ENCODE measurements at places on chromosomes 7 and 10.

DNA sequence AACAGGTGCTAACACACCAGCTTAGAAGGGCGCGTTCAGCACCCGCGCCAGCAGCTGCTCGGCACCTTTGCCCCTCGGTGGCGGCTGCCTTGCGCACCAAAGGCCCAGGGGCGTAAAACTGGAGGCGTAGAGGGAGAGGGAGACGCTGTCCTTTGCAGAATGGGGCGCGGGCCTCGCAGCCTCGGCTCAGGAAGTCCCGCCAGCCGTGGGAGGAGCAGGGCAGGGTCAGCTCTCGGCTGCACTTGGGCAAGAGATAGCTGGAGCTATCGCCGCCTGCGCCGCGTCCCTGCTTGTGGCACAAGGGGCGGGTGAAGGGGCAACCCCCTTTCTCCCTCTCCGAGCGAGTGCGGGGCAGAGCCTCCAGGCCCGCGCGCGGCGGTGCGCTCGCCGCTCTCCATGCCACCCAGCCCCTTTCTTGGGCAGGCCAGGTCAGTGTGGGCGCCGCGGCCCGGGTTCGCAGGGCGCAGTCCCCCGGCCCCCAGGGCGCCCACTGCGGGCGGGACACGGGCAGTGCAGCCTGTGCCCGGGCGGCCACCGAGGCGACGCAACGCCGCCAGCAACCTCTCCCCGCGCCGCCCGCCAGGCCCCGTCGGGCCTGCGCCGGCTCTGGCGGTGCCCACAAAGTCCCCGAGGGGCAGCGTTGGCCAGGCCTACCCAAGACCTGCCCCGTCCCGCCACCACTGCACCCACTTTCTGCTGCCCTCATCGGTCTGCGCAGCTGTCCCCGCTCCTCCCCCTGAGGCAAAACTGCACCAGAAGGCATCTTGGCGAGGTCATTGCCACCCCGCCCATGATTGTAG, 4.1 kb downstream of the NEUROD6 start:
- DNase-seq, result no peak

- DNase-seq, result no peak
These were observed 93.8 kb downstream of the PRKCQ start for GRCh38 chr10:6486309-6486708.

- no peak for DNase-seq
These were observed 5.3 kb downstream of the DENND2A start for GRCh38 chr7:140635345-140635744.

- no peak for DNase-seq
These were observed 111.3 kb downstream of the SLIT1 start for GRCh38 chr10:97074256-97075145.

- no peak for DNase-seq
These were observed 4.1 kb upstream of the CEP41 start for GRCh38 chr7:130444751-130445407.

GRCh38 chr10:132905661-132906060, 36.7 kb downstream of the CFAP46 start:
- DNase-seq, result no peak

- no peak for DNase-seq
These were observed 259.3 kb upstream of the TMEM72 start for GRCh38 chr10:44651834-44652233.

DNA sequence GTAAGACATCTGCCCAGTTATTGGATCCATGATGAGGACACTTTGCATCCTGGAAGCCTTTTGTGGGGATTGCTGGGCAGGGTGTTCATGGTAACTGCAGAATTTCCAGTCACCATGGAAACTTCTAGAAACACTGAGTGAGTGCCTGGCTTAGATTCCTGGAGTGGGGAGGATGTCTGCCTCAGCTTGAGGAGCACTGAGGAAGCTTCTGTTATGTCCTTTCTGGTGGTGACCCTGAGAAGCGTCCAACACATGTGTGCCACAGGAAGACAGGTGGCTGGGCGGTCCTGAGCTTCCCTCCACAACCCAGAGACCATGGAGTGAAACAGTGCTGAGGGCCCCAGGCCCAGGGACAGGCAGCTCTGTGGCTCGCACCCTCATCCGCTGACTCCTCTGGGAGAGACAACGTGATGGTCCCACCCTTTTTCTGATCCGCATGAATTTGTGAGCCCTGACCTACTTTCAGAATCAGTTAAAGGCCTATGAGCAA, 191.8 kb upstream of the CXCL12 start:
- DNase-seq, result no peak

- DNase-seq, result peak; percentile 80
These were observed at the start of the genes ANKMY2 and BZW2 for GRCh38 chr7:16645593-16646471. Gene ANKMY2, minus strand, starts transcription at chr7:16645754. Its CDS starts 181 bp downstream, at chr7:16645573. Gene BZW2, plus strand, starts transcription at chr7:16646181. Its CDS starts 19,263 bp downstream, at chr7:16665444.
